ENCODE measurements at places on chromosomes 2 and 18. TPM values are rescaled to one million over a fixed set of nuclear protein-coding genes. Genes with fewer than 3 reads are reported as not detected.

The EVX2 gene
- not detected for total RNA-seq

The TDRD15 gene
- total RNA-seq: not detected

The PFN4 gene
- 0.44 TPM for total RNA-seq

The DUSP19 gene
- total RNA-seq: 1.6 TPM

The DSG4 gene
- total RNA-seq: not detected

The MAP2 gene
- total RNA-seq: 11.5 TPM

The OXER1 gene
- 0.80 TPM for total RNA-seq

The UCN gene
- total RNA-seq: 8.8 TPM

The NEURL3 gene
- total RNA-seq: not detected

DNA sequence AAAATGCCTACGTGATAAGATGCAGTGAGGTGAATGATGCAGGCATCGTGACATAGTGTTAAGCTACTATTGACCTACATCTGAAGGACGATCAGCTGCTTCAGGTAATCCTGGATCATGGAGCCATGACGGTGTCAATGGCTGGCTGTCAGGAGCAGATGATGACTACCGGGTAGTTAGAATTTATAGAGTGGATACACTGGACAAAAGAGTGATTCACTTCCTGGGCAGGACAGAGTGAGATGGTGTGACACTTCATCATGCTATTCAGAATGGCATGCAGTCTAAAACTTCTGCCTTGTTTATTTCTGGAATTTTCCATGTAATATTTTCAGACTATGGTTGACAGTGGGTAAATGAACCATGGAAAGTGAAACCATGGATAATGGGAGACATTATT is 29.5 kb downstream of the METTL8 start:
- no peak for DNase-seq

GRCh38 chr2:15116830-15117229 is 444.3 kb downstream of the NBAS start:
- DNase-seq: no peak

DNA sequence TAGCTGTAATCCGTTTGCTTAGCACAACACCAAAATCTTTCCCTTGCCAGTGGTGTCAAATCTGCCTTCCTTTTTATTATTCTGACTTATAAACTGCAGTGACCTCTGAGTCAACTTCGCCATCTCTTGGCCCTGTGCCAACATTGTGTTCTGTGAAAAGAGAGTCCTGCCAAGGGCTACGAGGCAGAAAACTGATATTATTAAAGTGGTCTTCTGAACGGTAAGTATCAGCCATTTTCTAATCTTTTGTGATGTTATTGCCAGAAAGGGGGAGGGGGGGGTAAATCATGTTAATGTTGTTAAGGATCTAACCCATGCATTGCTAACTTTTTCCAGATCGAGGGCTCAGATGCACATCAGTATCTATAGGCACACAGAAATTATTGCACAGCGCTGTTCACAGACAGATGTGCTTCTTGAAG is 121.5 kb upstream of the LTBP1 start:
- DNase-seq: no peak

DNA sequence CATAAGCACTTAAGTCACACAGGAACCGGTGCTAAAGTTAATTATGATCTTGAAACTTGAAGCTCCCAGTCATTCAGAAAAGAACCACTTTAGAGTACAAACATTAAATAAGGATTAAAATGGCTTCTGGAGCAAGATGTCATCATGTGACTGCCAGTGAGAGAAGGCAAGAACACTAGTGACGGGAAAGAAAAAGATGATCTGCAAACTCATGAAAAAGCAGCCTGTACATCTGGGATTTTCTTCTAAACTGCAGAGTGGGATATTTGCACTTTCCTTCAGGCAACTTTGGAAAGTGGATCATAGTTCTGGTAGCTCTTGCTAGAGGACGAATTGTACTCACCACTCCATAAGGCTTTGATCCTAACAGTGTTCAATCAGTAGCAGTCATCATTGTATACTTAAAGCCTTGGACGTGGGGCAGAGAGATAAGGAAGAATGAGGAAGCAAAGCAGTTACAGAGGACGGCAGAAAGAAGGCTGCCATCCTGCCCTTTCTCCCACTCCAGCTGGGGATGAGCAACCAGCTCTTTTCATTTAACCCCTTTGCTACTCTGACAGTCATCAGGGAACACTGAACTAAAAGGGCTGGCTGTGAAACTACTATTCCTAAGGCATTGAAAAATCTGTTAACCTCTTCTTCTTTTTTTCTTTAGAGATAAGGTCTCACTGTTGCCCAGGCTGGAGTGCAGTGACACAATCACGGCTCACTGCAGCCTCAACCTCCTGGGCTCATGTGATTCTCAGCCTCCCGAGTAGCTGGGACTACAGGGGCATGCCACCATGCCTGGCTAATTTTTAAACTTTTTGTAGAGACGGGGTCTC is 18.1 kb downstream of the ABHD3 start:
- DNase-seq: no peak

DNA sequence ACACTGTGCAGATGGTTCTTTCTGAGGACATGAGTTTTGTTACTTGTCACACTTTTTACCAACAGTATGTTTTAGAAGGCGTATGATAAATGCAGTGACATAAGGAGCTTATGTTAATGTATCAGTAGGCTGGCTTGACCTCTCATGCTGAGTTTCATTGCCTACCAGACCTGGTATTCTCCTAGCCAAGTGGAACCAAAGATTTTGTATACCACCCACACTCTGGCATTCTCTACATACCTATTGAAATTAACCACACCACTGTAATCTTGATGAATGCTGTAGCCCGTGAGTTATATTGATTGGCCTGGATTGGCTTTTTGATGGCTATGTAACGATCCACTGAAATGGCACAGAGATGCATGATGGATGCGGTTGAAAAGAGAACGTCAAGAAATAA is 11.4 kb downstream of the HTR2B start:
- DNase-seq: no peak

GRCh38 chr2:80429251-80429650 is 124.7 kb upstream of the LRRTM1 start:
- DNase-seq: no peak

DNA sequence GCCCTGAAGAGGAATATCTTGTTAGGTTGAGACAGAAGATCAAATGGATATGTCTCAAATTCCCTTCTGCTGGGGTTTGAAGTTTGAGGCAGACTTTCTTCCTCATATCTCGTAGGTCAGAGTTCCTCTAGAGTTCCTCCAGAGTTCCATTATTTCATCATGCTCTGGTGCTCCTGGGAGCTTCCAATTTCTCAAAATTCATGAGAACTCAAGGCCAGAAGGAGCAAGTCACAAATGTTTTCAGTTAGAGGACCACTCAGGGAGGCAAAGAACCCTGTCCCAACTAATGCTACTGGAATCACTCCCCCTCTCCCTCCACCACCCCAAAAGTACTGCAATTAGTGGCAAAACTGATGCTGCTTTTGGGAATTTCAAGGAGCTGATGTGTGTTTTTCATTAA is 115.7 kb upstream of the RBMS1 start:
- DNase-seq: no peak

DNA sequence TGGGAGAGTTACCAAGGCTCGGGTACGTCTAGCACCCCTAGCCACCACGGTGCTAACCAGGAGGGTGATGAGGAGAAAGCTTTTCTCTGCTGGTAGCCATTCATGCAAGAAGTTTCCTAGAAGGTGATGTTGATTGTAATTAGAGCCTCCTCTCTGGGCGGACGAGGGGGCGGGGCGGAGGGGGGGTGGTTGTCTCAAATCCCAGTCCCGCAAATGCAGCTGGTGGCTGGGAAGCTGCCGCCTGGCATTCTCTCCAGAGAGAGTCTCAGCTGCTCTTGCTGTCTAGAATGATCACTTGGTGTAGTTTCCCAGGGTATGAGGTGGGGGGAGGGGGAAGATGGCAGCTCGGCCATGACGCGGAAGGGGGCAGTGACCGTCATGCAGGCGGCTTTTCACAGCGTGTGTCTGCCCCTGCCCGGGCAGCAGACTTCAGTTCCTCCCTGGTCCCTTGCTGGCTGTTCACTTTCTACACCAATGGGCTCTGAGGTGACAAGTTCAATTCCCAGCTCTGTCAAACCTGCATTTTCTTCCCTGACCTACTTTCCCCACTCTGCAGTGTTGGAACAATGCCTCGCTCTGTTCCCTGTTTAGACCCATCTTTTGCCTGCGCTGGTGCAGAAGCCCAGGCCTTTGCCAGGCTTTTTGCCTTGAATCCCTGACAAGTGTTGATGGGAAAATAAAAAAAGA is 61.5 kb upstream of the KLF7 start:
- DNase-seq: no peak

DNA sequence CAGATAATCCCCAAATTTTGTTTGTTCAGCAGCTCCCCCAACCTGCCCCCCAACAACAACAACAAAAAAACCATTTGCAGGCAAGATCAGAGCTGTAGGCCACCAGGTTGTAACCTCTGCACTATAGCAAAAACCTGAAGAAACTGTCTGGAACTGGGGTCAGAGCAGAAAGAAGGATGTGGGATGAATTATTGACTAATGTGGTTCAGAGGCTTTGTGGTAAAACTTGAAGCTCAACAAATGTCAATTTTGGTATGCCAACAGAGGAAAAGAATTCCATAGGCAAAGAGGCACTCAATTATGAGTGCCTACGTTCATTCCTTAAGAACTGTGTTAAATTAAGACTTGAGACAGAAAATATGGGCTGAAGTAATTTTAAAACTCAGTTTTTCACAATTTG is 255.1 kb downstream of the STK39 start:
- DNase-seq: no peak

GRCh38 chr2:13413989-13414388 is 697.3 kb downstream of the TRIB2 start:
- no peak for DNase-seq

- no peak for DNase-seq
These were observed 27.5 kb downstream of the SOS1 start for GRCh38 chr2:39093218-39093898.

- no peak for DNase-seq
These were observed 48.5 kb downstream of the SMAD7 start for GRCh38 chr18:48902023-48902855.

GRCh38 chr2:152174574-152174973 is 989 bp downstream of the STAM2 start:
- no peak for DNase-seq

DNA sequence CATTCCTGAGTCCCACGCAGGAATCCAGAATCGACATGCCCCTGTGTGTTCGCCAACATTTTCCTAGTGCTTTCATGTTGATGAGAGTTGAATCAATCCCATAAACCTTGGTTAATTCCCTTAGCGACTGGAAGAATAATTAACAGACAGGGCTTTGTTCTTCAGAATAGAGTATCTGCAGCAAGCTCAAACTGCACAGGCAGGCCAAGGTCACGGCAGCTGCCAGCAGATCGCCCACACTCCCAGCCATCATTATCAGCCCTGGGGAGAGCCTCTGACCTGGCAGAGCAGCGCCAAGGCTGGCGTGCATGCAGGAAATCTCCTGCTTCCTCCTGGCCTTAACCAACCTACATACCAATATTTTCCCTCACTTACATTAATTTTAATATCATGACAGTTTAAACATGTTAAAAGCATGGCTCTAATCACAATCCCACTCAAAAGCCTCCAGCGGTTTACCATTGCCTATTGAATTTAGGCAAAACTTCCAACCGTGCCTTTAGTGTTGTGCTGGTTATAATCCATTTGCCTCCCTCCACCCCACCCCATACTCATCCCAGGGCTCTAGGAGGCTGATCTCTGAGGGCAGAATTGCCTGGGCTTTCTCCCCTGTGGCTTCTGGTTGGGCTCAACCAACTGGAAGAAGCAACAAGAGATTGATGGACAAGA is 46.8 kb upstream of the NCK2 start:
- no peak for DNase-seq

- no peak for DNase-seq
These were observed 12.6 kb upstream of the ICA1L start for GRCh38 chr2:202883987-202884675.

DNA sequence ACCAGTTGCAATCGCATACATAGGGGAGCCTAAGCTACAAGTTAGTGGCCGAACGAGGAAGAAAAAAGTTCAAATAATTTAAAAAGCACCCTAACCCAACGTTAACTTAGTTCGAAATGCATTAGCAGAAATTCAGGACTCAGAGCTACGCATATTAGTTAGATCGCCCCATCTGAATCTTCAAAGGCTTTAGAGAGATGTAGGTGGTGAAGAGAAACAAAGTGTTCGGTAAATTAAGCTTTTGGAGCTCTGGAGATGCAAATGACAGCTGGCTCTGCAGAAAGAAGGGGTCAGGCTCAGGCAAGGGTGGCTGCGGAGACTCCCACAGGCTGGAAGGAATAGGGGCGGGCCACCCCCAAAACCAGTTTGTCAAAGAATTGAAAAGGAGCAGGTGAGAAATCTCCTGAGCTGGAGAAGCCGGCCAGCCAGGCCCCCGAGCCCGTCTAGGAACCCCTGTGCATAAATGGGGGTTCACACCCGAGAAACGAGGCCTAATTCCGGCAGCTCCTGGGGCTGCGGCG is 621 bp downstream of the TXNL1 start:
- no peak for DNase-seq

- no peak for DNase-seq
These were observed 147.3 kb downstream of the GREB1L start for GRCh38 chr18:21389283-21389682.

GRCh38 chr2:206086716-206087350 is 859 bp upstream of the INO80D start:
- no peak for DNase-seq

- no peak for DNase-seq
These were observed 113.5 kb downstream of the MEIS1 start for GRCh38 chr2:66548422-66548821.

GRCh38 chr2:197071213-197071612 is 144.7 kb upstream of the PGAP1 start:
- no peak for DNase-seq

GRCh38 chr2:234051374-234052070 is 1.0 kb downstream of the SPP2 start:
- no peak for DNase-seq

- no peak for DNase-seq
These were observed 726 bp upstream of the CCDC88A start for GRCh38 chr2:55420439-55420725.

GRCh38 chr2:236685361-236685760 is 115.7 kb downstream of the ACKR3 start:
- DNase-seq: no peak

- DNase-seq: no peak
These were observed 99.4 kb upstream of the GALNT5 start for GRCh38 chr2:157158111-157158510.

GRCh38 chr18:38174594-38174993 is 609.0 kb upstream of the CELF4 start:
- no peak for DNase-seq

Data from breast epithelium (tissue), 4 donors.